ENCODE measurements at places on chromosomes 4 and X.

DNA sequence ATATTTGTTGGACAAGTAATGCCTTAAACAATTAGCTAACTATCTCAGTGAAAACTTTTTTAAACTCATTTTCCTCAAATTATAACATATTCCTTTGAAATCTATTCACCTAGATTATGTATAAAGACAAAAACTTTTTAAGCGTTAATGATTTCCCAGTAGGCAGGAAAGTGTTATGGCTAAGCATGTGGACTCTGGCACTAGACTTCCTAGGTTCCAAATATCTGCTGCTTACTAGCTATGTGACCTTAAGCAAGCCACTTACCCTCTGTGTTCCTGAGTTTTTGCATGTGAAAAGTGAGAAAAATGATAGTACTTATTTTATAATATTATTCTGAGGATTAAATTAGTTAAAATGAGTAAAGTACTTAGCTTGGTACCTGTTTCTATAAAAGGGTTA, 301.8 kb downstream of the STPG2 start:
- no peak for DNase-seq

GRCh38 chr4:100849319-100849718, 331.5 kb upstream of the EMCN start:
- no peak for DNase-seq

GRCh38 chr4:184616633-184617551, 32.4 kb downstream of the CASP3 start:
- no peak for DNase-seq

DNA sequence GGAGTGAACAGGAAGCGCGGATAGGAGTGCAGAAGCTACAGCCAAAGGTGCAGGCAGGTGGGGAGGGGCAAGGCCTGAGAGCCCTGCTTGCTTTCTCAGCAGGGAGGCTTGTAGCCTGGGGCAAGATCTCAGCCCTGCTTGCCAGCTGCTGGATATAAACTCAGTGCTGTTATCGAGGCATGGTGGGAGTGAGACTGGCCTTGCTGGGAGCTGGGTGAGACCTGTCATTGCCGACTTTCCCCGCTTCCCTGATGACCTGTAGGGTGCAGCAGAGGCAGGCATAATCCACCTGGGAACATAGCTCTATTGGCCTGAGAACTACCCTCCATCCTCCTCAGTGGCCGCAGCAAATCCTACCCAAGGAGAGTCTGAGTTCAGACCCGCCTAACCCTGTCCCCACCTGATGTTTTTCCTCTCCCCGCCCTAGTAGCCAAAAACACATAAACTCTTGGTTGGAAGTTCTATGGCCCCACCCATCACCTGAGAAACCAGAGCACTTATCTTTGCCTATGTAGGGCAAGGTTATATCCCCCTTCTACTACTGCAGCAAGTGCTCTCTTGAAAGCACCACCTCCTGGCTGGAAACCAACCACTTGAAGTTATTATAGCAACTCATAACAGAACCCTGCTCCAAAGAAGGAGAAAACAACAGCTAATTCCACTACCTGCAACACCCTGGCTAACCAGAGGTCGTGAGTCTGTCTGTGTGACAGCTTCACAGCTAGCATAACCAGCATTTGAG, 80.7 kb downstream of the FHIP1A start:
- no peak for DNase-seq

DNA sequence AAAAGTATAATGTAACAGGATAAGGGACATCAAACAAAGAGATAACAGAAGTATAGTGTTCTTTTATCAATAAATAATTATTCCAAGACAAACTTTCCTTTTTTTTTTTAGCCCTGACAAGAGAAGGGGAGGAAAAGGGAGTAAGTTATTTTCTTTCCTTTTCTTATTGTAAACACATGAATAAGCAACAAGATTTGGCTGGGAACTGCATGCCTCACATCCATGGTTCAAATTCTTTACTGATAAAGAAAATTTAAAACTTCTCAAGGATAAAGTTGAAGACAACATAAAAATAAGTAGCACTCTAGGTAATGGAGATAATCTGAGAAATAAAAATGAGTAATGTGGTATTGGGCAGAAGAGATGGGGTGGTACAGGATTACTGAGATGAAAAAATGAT, 71.6 kb downstream of the NEK1 start:
- no peak for DNase-seq

DNA sequence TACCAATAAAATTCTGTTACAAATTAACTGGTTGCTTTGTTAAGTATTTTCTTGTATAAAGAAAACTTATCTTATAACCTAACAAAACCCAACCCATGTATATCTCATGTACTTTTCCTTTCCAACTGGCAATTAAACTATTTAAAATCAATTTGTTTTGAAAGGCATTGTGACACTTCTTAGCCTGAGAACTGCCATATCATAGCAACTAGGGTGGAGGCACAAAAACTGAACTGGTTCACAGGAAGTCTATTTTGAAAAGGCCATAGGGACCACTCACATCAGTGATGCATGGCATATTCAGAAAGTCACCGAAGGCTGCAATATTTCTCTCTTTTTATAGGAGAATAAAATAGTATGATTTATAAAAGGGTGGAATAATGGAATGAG, 40.5 kb upstream of the ARSJ start:
- DNase-seq, result no peak

DNA sequence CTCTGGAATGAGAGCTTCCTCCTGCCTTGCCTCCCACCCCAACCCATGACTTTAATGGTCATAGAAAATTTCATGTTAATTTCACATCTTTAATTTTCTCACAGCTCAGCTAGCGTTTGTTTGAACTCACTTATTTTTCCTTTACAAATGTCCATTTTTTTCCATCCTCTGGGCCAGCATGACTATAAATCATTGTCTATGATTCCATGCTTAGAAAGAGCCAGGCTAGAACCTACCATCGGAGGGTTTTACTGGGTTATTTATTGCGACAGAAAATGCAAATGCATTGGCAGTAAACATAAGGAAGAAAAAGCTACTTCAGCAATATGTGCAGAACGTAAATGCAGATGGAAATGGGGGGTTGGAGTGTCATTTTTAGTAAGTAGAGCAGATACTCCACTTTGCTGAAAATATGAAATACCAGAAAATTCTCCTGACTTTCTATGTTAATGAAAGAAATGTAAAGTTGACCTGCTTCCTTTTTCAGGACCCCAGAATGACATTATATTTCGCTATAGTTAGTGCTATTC, 37.1 kb downstream of the LGI2 start:
- DNase-seq, result no peak

DNA sequence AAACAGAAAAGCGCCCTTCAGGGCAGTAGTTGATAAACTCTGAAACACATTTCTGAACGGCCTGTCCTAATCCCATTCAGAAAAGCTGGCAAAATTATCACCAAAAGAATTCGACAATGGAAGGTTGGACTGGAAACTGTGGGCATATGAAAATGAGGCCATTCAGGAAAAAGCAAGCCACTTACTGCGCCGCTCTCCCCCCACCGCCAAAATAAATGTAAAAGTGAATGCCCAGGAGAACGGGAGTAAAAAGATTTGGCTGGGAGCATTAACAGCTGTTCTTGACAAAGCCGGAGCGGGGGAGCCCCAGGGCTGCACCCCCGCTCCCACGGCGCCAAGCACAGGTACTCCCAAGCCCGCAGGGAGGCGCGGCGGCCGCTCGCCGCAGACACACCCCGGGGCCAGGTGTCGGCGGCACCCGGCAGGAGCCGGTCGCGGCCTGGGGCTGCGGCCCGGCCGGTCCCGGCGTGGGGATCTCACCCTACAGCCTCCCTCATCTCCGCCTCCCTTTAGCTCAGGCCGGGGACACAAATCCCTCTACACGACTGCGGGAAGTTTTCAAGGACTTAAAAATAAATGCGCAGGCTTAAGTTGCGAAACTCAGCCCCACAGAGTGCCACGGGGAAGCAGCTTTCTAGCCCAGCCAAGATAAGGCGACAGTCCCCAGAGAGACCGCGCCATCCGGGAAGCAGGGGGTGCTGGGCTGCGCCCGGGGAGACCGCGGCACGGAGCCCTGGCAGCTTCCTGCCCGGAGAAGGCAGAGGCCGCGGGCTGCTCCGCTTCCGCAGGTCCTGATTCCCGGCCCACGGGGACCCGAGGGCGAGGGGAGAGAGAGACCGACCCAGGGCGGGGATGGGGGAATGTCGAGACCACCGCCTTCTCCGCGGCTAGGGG, 593 bp downstream of the SH3RF1 start:
- no peak for DNase-seq

DNA sequence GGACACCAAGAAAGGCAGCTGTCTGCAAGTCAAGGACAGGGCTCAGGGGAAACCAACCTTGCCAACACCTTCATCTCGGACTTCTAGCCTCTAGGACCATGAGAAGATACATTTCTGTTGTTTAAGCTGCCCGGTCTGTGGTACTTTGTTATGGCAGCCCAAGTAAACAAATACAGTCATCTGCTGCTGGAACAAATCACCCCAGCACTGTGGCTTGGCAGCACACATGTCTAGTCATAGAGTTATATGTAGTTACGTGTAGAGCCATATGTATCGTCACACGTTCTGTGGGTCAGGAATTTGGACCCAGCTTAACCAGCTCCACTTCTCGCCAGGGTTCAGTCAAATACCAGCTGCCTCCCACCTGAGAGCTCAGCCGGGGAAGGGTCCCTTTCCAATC, 2.5 kb downstream of the HTT-AS start:
- no peak for DNase-seq

- no peak for DNase-seq
These were observed 144.6 kb downstream of the KIT start for GRCh38 chr4:54802336-54802735.

- DNase-seq, result peak; percentile 17
These were observed 70.5 kb downstream of the SEC24D start for GRCh38 chr4:118765399-118765798.

GRCh38 chrX:152573866-152574265, 63.8 kb upstream of the GABRQ start:
- DNase-seq, result no peak

GRCh38 chr4:85113706-85114105, 147.2 kb upstream of the WDFY3 start:
- no peak for DNase-seq

GRCh38 chrX:73916931-73917667, 354.1 kb downstream of the CHIC1 start:
- DNase-seq, result peak; percentile 35

GRCh38 chr4:35978551-35978950, 265.8 kb downstream of the ARAP2 start:
- no peak for DNase-seq

- DNase-seq, result no peak
These were observed 918.4 kb downstream of the ADGRL3 start for GRCh38 chr4:62118558-62118957.

DNA sequence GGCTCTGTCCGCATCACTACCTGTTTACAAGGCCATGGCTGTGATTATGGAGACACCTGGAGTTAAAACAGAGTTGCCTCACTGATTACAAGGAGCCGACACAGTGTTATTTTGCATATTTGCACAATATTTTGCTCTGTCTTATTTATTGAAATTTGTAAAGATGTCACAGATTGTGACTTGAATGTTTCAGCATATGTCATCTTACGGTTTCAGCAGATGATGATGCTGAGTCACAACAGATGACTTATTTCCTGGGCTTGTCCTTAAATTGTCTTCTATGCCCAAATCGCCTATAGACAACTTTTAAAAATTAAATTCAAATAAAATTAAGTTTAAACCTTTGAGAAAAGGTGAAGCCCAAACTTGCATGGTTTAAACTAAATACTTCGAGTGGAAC, 87.1 kb upstream of the INPP4B start:
- DNase-seq, result no peak

GRCh38 chr4:53022513-53023100, 160.5 kb downstream of the RASL11B start:
- DNase-seq, result no peak

Data from H54 (cell line).